Retinal pigment epithelial cell (primary cell): ENCODE measurements at places on chromosomes 7 and 10.

DNA sequence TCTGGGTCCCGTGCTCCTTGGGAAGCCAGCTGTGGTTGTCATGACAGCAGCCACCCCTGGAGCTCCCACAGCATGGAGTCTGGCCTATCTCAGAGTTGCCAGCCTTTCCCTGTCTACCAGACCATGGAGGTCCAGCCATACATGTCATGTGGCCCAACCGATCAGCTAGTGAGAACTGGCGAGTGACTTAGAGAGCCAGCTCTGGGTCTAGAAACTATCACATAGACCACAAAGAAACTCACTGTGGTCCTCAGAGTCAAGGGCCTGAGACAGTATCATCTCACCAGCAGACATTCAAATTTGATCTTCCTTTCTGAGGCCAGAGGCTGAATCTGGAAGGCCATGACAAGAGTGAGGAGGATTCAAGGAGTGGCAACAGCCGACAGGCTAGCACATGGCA is 223.3 kb upstream of the GPR26 start:
- DNase-seq, result no peak

- no peak for DNase-seq
These were observed 11.0 kb upstream of the PDCD4 start for GRCh38 chr10:110860576-110861241.

- peak; percentile 79 for DNase-seq
These were observed at the start of gene C10orf67 for GRCh38 chr10:23344241-23344841. Gene C10orf67 (minus strand): TSS chr10:23344797. CDS start chr10:23344774, 23 bp downstream.

DNA sequence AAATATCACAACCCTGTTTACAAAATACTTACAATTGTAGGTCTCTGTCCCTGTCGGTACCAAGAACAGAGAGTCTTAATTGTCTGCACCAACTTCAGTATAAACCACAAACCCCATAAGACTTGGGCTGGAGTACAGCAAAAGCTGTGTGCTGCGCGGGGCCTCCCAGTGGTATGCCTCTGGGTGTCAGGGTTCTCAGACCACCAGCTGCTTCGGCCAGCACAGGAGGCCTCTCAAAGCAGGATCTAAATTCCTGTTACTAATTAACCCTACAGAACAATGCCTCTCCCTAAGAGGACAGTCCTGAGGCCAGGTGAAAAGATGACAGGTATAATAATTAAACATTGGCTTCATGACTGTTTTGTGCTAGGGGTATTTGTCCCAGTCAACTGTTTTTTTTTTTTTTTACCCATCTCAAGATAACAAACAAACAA is 957 bp upstream of the SVIL start:
- no peak for DNase-seq

DNA sequence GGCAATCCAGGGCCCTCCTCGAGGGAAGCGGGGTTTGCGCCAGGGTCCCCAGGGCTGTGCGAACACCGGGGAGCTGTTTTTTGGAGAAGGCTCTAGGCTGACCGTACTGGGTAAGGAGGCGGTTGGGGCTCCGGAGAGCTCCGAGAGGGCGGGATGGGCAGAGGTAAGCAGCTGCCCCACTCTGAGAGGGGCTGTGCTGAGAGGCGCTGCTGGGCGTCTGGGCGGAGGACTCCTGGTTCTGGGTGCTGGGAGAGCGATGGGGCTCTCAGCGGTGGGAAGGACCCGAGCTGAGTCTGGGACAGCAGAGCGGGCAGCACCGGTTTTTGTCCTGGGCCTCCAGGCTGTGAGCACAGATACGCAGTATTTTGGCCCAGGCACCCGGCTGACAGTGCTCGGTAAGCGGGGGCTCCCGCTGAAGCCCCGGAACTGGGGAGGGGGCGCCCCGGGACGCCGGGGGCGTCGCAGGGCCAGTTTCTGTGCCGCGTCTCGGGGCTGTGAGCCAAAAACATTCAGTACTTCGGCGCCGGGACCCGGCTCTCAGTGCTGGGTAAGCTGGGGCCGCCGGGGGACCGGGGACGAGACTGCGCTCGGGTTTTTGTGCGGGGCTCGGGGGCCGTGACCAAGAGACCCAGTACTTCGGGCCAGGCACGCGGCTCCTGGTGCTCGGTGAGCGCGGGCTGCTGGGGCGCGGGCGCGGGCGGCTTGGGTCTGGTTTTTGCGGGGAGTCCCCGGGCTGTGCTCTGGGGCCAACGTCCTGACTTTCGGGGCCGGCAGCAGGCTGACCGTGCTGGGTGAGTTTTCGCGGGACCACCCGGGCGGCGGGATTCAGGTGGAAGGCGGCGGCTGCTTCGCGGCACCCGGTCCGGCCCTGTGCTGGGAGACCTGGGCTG is 26.0 kb downstream of the PRSS2 start:
- no peak for DNase-seq

GRCh38 chr10:121069061-121069850 is 218.1 kb downstream of the WDR11 start:
- no peak for DNase-seq

GRCh38 chr7:157318015-157318706 is 18.6 kb upstream of the DNAJB6 start:
- DNase-seq, result no peak

DNA sequence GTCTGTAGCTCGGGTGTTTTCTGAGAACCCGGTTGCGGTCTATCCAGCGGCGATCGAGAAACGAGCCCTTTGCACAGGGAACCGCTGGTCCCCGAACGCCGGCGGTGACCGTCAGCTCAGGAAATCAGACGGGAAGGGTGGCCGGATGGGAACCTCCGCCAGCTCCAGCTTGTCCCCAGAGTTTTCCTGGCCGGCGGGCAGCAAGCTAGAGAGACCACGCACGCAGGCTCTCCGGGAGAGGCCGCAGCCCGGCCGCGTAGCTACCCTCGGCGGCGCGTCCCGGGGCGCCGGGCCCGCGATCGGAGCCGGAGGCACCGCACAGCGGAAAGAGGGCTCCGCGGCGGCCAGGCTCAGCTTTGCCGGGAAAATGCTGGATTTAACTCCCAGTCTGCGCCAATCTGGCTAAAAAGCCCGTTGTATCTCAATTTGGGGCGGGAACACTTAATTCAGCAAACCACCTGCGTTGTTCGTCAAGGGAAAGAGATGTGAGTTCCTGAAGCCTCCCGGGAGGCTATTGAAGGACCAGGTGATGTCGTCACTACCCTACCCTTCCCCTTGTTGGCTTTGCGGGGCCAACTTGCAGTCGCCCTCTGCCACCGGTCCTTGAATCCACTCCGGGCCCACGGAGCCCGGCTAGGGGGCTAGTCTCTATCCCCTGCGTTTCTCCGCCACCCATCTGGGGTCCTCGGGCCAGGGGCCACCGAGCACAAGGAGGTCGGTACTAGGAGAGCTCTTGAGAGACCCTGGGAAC is 859 bp upstream of the CH25H start:
- no peak for DNase-seq

DNA sequence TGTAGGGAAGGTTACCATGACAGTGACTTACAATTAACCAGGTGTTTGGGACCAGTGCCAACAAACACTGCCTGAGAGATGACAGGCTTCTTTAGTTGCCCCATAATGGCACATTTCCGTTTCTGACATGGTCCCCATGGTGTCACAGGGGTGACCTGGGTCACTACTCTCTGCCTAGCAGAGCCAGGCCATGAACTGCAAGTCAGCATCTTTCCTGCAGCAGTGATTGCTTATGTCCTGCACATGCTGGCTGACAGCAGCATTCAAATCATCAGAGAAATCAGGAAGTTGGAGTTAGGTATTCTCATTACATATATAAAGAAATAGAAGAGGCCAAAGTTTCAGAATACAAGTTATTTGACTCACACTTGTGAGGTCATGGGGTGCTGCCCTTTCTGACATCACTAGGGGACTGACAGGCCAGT is 47.1 kb upstream of the ZNRF2 start:
- no peak for DNase-seq
